Stimulated activated CD4-positive, alpha-beta T cell treated with anti-CD3 and anti-CD28 coated beads, Interleukin-15, amount 100 ng/mL, for 1 hour (primary cell): ENCODE measurements at places on chromosomes 13 and 19.

DNA sequence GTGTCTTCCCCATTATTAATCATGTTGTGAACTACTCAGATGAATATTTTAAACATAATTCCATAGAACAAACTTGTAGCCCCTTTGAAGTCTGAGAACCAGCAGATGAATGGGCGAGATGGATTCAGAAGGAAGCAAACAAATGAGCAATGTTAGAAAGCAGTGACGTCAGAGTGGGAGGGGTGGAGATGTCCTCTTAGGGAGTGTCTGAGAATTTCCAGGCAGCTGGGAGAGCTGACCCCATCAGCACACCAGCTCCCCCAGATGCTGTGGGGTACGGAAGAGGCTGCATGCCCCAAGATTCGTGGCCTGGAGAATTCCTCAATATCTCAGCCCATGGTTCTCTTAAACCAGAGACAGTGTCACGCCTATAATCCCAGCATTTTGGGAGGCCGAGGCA, 68.6 kb downstream of the DPF1 start:
- DNase-seq: no peak

DNA sequence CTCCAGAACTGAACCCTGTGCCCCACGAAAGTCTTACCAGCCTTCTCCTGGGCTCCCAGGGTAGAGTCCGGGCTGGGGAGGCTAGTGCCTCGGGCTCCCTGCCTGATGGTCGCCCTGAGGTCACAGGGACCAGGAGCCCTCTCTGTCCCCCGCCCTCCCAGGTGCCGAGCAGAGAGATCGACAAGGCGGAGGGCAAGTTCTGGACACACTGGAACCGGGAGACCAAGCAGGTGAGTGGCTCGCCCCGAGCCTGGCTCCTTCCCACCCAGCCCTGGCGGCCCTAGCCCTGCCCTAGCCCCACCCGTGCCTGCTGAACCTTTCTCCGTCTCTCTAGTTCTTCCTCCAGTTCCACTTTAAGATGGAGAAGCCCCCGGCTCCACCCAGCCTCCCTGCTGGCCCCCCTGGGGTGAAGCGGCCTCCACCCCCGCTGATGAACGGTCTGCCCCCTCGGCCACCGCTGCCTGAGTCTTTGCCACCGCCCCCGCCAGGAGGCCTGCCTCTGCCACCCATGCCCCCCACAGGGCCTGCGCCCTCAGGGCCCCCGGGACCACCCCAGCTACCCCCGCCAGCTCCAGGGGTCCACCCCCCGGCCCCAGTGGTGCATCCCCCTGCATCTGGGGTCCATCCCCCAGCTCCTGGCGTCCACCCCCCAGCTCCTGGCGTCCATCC, 1.6 kb upstream of the AMH start:
- DNase-seq: no peak

DNA sequence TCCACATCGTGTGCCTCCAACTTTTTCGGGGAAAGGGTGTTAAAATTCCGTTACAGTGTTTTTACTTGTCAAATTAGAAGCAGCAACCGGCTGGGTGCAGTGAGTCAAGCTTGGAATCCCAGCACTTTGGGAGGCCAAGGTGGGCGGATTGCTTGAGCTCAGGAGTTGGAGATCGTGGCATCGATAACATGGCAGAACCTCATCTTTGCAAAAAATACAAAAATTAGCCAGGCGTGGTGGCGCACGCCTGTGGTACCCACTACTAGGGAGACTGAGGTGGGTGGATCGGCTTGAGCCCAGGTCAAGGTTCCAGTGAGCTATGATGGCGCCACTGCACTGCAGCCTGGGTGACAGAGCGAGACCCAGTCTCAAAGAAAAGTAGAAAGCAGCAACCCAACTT, 1.1 kb upstream of the SLC35E1 start:
- no peak for DNase-seq

DNA sequence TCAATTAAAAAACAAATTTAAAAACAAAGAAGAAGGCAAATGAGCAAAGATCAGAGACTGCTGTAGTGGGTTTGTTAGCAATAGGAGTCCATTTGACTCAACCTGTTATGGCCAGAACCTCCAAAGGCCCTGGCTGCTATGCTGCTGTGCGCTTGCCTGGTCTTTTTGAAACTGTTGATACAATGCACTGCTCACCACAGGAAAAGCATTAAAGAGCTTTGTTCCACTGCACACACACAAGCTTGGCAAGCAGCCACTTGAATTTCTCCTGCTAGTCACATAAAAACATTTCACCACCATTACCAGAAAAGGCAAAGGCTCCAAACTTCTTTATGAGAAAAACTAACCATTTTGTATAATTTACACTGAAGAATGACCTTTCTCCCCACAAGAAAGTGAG, 132.2 kb downstream of the FREM2 start:
- DNase-seq: no peak

- DNase-seq: no peak
Measured at GRCh38 chr19:7307590-7308218, 13.5 kb upstream of the INSR start.

DNA sequence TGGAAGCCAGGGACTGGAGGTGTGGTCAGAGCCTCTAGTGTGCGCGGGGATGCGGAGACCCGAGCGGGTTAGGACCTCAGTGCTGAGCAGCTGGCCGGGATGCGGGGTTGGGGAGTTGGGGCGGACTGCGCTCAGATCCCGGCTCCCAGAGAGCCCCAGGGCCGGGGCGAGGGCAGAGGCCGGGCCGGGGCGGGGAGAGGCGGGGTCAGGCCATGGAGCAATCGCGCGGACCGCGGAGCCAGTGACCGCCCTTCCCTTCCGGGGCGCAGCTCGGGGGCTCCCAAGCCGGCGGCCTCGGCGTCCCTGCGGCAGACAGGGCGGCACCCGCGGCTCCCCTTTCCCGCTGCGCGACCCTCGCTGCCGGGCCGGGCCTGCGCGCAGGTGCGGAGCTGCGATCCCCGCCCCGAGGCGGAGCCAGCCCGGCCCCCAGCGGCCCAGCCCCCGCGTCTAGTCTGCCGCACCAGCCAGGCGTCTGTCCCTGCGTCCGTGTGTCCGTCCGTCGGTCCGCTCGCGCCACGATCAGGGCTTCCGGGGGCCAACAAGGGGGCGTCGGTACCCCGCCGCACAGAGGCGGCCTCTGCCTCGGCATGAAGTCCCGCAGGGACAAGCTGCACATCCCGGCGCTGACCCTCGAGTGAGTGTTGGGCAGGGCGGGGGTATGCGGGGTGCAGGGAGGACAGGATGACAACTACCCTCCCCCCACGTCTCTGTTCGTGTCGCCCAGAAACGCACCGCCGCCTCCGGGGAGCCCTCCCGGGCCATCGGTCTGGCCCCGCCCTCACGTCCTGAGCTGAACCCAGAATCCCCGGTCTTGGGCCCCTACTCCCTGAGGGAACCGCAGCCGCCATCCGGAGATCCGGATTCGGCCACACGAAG, 12.4 kb downstream of the MAST3 start:
- DNase-seq: peak; percentile 42

GRCh38 chr13:42412812-42413483, 141.0 kb downstream of the AKAP11 start:
- DNase-seq: no peak

- DNase-seq: no peak
Measured at GRCh38 chr13:46495651-46496050, 57.3 kb upstream of the LRCH1 start.

GRCh38 chr13:79992111-79992510, 348.8 kb downstream of the SPRY2 start:
- DNase-seq: no peak

GRCh38 chr13:29861694-29862110, 11.3 kb upstream of the UBL3 start:
- DNase-seq: no peak

GRCh38 chr13:74978591-74978990, 503.4 kb downstream of the TBC1D4 start:
- no peak for DNase-seq

GRCh38 chr19:16258440-16258903, 60.8 kb downstream of the AP1M1 start:
- DNase-seq: no peak

DNA sequence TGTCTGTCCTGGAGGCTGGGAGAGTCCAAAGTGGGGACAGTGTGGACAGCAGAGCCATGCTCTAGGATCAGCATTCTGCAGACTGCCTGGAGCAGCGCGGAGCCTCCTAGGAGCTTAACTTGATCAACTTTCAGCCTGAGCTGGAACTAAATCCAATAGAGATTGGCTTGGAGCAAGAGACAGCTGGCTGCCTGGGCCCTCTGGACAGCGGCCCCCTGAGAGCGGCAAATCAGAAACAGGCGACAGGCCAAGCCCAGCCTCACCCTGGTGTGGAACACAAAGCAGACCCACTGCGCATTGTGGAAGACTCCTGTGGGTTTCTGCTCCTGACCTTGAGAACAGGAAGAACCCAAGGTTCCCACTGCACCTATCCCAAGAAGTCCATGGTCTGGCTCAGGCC, 462.2 kb downstream of the TSHZ3 start:
- no peak for DNase-seq

DNA sequence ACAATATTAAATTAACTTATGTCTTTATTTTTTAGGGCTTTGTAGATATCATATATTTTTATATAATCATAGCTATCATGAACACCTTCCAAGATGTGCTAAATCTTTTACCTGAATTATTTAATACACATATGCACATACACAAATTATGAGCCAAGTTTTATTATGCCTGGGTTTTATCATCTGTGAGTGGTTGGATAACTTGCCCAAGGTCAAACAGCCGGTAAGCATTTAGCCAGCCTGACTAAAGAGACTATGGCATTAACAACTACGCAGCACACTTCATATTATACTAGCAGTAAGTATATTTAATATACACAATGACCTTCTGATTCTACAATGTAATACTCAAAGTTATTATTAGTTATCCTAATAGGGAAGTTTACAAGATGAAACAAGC, 132.7 kb downstream of the FREM2 start:
- no peak for DNase-seq

DNA sequence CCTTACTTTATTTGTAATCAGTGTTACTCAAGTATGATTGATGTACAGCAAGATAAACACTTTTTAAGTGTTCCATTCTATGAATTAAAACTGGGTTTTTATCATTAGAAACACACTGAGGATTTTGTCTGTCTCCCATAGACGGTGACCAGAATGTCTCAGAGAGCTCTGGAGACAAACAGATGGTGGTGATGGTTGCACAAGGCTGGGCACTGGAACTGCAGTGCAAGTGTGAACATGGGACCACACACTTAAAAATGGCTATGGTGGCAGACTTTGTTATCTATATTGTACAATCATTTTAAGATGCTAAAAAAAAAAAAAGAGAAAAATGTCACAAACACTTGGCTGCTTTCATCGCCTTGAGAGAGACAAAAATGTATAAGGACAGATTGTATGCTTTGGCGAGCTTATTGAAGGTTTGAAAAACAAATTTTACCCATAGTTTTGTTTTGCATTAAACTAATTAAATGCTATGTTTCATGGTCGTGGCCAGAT, 273.0 kb downstream of the SHISA2 start:
- DNase-seq: no peak

- no peak for DNase-seq
Measured at GRCh38 chr19:6811906-6812305, 39.4 kb downstream of the VAV1 start.

DNA sequence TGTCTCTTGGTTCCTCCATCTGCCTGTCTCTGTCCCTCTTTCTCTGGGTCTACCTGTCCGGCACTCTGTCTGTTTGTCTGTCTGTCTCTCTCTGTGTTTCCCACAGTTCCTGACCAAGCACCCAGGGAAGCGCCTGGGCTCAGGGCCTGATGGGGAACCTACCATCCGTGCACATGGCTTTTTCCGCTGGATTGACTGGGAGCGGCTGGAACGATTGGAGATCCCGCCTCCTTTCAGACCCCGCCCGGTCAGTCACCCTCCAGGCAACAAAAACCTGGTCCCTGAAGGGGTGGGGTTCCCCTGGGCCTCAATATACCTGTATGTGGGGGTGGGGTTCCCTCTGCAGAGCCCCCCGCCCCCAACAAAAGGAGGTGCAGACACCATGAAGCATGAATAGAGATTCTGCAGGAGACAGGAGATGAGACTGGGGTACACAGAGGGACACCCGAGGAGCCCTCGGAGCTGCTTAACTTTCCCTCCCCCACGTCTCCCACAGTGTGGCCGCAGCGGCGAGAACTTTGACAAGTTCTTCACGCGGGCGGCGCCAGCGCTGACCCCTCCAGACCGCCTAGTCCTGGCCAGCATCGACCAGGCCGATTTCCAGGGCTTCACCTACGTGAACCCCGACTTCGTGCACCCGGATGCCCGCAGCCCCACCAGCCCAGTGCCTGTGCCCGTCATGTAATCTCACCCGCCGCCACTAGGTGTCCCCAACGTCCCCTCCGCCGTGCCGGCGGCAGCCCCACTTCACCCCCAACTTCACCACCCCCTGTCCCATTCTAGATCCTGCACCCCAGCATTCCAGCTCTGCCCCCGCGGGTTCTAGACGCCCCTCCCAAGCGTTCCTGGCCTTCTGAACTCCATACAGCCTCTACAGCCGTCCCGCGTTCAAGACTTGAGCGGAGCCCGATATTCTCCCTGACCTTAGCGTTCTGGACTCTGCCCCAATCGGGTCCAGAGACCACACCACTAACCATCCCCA, 2.6 kb upstream of the CACNG7 start:
- DNase-seq: peak; percentile 35

- no peak for DNase-seq
Measured at GRCh38 chr13:49457221-49457620, 13.1 kb downstream of the SETDB2 start.

DNA sequence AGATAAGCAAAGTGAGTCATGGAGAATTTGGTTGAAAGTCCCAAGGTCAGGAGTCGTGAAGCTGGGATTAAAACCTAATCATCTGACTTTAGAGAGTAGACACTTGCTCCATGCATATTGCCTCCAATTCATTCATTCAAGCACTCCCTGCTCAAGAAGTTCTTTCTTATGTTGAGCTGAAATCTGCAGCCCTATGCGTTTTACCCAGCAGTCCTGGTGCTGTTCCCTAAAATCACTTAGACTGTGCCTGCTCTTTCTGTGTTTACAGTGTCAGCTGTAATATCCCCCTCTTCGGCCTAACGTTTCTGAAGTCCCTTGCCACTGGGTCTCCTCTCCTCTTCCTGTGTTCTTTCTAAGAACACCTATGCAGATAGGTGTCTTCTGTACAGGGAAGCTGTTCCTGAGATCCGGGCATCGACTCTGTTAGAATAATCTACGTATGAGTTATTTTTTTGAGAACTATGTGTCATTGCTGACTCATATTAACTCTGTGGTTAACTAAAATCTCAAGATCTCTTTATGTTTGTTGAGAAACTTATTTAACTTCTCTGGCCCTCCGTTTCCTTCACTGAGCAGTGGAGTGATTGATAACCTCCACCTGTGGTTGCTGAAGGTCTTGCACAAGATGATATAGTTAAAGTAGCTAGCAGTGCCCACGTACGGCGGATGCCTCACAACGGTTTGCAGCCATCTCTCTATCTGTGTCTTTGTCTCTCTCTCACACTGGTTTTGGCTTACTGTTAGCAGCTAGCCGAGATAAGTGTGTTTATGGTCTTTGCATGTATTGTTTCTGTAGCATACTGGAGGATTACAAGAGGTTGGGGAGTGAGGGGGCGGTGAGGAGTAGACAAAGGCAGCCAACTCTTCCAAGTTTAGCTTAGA, 4.7 kb downstream of the ALOX5AP start:
- DNase-seq: peak; percentile 29

GRCh38 chr19:43809762-43810696, 7.8 kb upstream of the LYPD5 start:
- no peak for DNase-seq

- no peak for DNase-seq
Measured at GRCh38 chr19:32362318-32362691, 16.9 kb downstream of the ZNF507 start.
